ENCODE measurements at places on chromosomes 1 and 21.

GRCh38 chr21:15293240-15293639 is 228.4 kb upstream of the NRIP1 start:
- peak; percentile 96 for DNase-seq

DNA sequence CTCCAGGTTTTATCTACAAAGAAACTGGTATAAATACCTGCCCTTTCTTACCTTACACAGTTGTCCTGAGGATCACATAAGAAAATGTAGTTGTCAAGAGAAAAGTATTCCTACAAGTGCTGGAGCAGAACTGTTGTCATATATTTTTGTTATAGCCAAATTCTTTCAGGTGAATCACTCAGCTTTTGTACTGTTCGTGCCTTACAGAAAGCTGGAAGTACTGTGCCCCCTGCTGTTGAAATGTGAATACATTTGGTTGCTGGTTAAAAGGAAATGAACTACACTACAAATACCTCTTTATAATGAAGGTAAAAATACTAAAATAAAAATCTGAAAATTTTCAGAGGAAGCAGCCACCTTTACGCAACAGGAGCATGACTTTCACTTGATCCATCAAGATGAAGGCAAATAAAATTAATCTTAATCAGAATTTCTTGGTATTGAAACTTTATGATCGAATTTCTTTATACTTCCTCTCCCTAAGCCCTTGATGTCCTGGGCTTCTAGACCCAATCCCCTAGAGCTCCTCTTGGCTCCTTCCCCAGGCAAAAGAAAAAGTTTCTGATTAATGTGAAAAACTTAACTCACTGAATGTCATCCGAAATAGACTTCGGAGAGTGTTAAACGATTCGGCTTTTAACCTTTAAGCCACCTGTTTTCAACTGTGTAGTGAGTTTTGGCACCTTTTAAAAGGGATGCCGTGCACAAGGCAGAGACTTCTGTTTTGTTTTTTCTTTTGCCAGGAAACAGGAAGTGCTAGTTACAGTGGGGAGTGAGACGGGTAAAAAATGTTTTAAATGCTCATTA is 12.5 kb downstream of the CHML start:
- peak; percentile 69 for DNase-seq

DNA sequence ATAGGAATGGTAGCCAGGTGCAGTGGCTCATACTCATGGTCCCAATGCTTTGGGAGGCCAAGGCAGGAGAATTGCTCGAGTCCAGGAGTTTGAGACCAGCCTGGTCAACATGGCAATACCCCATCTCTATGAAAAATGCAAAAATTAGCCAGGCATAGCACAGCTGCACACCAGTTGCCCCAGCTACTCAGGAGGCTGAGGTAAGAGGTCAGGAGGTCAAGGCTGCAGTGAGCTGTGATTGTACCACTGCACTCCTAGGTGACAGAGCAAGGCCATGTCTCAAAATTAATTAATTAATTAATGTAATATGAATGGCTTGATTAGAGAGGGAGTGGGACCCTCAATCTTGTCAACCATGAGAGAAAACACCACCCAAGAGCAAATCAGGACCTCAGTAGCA is 198.7 kb upstream of the DUSP10 start:
- DNase-seq = no peak

GRCh38 chr1:222071387-222071786 is 329.5 kb upstream of the DUSP10 start:
- no peak for DNase-seq

DNA sequence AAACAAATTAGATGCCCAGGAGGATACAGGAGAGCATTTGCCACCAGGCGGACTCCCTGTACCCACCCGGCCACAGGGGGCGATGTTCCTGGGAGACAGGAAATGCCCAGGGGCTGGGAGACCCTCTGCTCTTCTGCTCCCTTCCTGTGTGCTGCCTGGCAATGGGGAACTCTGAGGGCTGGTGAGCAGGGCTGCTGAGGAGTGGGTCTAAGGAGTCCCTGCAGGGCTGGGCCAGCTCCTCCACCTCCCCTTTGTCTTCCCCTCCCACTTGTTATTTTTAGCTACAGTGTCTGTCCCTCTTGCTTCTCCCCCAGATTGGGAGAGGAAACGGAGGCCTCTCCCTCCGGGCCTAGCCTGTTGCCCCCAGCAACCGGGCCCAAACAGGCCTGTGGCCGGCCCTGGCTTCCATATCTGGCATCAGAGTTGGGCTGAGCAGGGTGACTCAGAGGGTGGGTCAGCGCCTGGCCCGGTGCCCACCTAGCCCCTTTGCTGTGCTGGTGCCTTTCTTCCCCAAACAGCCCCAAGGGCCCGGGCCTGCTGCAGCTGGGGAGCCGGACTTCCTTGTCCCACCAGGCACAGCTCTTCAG is 11.6 kb downstream of the LMNA start:
- DNase-seq = peak; percentile 99

- no peak for DNase-seq
These were observed 8.4 kb downstream of the KCNJ15 start for GRCh38 chr21:38265166-38265565.
